ENCODE measurements at places on chromosomes 13 and 19.

DNA sequence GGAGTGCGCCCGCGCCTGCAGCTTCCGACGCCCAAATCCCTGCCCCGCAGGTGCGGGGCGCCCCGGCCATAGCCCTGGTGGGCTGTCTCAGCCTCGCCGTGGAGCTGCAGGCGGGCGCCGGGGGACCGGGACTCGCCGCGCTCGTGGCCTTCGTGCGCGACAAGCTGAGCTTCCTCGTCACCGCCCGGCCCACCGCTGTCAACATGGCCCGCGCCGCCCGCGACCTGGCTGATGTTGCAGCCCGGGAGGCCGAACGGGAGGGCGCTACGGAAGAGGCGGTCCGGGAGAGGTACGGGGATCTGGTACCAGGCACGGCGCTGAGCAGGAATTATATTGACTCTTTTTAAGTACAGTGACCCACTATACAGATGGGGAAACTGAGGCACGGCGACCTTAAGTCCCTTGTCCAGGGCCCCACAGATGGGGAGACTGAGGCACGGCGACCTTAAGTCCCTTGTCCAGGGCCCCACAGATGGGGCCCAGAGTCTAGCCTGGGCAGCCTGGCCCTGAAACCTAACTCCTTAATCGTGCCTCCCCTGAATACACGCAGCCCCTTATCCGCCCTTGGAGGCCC lies 586 bp downstream of the MRI1 start:
- peak; percentile 35 for DNase-seq

- DNase-seq, result no peak
Observed at GRCh38 chr19:55676383-55676782, 1.4 kb downstream of the EPN1 start.

- no peak for DNase-seq
Observed at GRCh38 chr13:110445183-110445582, 116.3 kb downstream of the RAB20 start.

- DNase-seq, result no peak
Observed at GRCh38 chr19:33641956-33642498, 20.3 kb downstream of the CHST8 start.

- no peak for DNase-seq
Observed at GRCh38 chr19:3655402-3656072, 28.9 kb upstream of the CACTIN start.

- DNase-seq, result no peak
Observed at GRCh38 chr13:50077431-50077830, 62.2 kb downstream of the KCNRG start.

GRCh38 chr19:2869618-2870017 lies 2.5 kb downstream of the ZNF556 start:
- no peak for DNase-seq

GRCh38 chr19:16012552-16012951 lies 63.7 kb upstream of the TPM4 start:
- no peak for DNase-seq

DNA sequence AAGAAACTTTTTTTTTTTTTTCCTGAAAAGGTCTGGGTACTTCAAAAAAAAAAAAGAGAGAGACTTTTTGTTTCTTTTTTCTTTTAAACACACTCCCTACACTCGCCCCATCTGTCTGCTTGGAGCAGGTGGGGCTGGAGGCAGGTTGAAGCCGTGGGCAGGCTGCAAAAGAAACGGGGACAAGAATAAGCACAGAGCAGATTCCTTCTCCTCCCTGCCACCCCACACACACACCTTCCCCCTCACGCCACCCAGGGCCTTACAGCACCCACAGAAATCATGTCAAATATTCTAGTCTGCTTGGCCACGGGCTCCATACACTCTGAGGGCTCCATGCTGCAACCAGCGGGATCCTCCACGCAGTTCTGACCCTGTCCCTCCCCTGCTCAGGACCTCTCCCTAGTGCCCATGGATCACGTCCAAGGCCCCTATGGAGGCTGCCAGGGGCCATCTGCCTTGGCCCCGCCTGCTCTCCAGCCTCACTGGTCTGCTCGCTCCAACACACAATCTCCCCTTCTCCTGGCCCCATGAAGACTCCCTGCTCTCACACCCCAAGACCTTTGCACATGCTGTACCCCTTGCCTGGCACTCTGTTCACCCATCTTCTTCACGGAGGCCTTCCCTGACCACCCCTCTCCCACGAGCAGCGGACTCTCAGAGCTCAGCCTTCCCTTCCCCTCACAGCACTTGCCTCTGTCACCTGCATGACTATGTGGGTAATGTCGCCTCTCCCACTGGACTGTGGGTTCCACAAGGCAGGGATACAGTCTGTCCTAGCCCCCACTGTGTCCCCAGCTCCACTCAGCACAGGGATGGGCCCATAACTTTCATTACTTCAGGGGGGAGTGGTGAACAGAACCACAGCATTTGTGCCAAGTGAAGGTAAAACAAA lies 11.4 kb downstream of the AKT2 start:
- DNase-seq, result no peak

- DNase-seq, result no peak
Observed at GRCh38 chr19:40210889-40211288, 7.3 kb downstream of the TTC9B start.

- no peak for DNase-seq
Observed at GRCh38 chr19:56105090-56105701, 15.9 kb downstream of the ZNF787 start.
